ENCODE measurements at places on chromosomes 1 and 21.

GRCh38 chr1:66526036-66526435, 7.9 kb upstream of the SGIP1 start:
- no peak for DNase-seq

DNA sequence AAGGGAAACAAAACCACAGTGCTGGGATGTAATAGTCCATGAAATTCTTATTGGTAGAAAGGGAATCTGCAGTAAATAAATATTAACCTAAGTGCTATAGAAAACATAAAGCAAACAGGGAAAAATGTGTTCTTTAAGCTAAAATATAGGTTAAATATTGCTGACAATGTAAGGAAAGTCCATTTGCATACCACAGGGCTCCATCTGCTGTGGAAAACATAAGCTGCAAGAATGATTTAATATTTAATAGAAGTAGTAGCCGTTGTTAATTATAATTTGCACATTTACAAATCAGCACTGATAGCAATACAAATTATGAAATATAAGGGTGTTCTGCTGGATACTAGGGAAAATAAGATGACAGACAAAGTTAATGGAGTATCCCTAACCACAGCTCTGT, 444.9 kb upstream of the PKN2 start:
- DNase-seq, result no peak

DNA sequence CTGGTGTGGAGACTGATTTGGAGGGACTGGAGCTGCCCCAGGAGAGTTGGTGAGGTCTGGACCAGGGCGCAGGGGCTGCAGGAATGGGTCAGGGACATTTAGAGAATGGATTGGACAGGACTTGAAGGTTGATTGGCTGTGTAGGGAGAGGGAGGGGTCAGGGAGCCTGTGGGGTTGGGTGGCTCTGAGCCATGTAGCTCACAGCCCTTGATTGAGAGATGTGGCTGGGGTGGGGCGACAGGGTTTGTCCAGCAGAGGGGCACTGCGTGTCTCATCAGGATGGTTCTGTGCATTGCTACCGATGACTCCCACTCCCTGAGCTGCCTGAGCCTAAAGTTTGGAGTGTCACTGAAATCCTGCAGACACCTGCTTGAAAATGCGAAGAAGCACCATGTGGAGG, 12.1 kb downstream of the AZIN2 start:
- DNase-seq, result no peak

DNA sequence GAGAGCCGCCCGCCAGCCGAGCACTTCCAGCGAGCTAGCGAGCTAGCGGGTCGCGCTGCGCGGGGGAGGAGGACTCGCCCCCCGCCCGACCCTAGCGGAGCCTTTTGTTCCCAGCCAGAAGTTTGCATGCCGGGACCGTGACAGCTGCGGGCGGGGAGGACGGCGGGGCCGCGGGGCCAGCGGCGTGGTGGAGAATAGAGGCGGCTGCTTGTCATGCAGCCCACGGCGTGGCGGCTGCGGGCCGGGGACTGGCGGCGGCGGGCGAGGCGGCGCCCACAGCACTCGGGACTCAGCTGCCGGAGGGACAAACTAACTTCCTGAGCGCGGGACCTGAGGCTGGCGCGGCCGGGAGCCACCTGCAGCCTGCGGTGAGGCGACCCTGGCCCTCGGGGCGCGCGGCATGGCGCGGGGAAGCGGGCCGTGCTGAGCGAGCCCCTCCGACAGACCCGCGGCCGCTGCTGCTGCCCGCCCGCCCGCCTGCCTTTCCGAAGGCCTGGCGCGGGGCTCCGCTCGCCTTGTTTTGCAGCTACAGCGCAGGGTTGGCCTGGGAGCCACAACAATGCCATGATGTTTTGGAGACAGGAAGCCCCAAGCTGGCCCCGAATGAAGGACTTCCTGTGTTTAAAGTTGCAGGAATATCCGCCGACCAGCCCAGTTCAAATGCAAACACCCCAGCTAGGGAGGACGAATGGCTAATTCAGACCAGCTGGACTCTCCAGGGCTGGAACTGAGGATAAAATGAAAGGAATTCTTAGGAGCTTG, 82.2 kb upstream of the BMP8A start:
- DNase-seq, result no peak

DNA sequence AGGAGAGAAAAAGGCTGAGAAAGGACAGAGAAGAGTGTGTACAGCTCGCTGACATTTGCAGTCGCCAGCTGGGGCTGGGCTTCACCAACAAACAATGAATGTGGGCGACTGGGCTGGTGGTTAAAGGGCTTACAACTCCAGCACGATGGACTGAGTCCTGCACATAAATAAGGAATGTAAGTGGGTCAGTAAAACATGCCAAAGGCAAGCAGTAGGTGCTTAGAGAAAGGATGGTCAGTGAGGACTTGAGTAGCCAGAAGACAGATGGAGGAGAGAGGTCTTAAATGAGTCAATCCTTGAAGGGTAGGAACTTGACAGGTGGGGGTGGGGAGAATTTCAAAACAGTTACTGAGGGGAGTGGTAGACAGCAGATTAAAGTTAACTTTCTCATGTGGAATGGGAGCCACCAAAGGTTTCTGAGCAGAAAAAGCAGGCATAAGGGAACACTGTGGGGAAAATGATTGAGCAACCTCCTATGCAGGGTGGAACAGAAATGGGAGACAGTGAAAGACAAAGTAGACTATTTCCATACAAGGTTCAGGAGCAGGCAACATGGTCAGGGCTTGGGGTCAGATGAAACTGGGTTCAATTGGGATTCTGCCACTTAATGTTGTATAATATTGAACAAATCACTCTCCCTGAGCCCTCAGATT, 37.4 kb downstream of the GADD45A start:
- no peak for DNase-seq

DNA sequence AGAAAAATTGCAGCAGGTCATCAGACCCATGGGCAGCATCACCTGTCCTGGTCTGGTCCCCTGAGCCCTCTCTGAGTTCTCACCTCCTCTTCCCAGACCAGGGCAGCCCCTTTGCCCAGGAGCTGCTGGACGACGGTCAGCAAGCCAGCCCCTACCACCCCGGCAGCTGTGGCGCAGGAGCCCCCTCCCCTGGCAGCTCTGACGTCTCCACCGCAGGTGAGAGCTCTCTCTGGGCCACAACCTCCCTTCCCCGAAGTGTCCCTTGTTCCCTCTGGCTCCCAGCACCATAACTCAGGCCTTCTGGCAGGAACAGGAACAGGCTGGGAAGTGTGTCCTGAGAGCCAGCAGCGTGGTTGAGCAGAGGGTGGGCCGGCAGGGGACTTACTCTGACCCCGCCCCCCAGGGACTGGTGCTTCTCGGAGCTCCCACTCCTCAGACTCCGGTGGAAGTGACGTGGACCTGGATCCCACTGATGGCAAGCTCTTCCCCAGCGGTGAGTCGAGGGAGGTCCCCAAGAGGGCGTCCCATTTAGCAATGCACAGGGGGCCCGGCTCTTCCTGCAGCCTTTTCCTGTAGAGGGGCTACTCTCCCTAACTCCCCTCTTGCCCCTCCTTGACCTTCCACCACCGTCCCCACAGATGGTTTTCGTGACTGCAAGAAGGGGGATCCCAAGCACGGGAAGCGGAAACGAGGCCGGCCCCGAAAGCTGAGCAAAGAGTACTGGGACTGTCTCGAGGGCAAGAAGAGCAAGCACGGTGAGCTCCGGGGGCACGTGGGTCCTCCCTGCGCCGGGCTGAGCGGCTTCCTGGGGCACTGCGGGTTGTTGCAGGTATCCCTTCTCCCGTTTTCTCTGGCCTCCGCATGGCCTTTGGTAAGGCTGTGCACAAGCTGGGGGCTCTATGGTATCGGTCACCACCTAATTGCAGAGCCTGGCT, 2.4 kb downstream of the ELF3 start:
- DNase-seq, result no peak

GRCh38 chr1:196910215-196910614, 22.4 kb downstream of the CFHR4 start:
- DNase-seq, result no peak

- no peak for DNase-seq
Measured at GRCh38 chr1:26824731-26825130, 1.8 kb upstream of the ZDHHC18 start.

GRCh38 chr1:32100807-32101708, 6.8 kb upstream of the KPNA6 start:
- DNase-seq, result no peak

GRCh38 chr1:192407206-192407605, 90.4 kb downstream of the RGS21 start:
- no peak for DNase-seq

- DNase-seq, result no peak
Measured at GRCh38 chr1:5570931-5571330, 421.3 kb downstream of the NPHP4 start.

DNA sequence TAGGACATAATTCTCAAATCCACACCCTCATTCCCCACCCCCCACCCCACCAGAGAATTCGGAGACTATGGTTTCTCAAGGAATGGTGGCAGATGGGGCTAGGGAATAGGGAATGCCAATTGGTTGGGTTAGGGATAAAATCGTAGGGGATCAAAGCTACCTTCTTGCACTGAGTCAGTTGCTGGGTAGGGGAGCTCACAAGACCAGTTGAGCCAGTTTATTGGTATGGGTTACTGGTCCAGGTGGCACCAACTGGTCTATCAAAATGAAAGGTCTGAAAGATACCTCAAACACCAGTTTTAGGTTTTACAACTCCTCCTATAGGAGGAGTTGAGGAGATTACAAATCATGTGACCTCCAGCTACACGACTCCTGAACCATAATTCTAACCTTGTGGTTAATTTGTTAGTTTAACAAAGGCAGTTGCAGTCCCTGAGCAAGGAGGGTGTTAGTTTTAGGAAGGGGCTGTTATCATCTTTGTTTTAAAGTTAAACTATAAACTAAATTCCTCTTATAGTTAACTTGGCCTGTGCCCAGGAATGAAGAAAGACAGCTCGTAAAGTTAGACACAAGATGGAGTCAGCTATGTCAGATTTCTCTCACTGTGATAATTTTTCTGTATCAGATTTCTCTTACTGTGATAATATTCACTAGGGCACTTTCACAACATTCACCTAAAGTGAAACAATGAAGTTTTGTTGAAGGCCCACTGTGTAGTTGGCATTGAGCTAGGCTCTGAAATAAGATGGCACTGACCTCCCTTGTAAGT, 2.5 kb downstream of the SHISAL2A start:
- DNase-seq, result no peak

DNA sequence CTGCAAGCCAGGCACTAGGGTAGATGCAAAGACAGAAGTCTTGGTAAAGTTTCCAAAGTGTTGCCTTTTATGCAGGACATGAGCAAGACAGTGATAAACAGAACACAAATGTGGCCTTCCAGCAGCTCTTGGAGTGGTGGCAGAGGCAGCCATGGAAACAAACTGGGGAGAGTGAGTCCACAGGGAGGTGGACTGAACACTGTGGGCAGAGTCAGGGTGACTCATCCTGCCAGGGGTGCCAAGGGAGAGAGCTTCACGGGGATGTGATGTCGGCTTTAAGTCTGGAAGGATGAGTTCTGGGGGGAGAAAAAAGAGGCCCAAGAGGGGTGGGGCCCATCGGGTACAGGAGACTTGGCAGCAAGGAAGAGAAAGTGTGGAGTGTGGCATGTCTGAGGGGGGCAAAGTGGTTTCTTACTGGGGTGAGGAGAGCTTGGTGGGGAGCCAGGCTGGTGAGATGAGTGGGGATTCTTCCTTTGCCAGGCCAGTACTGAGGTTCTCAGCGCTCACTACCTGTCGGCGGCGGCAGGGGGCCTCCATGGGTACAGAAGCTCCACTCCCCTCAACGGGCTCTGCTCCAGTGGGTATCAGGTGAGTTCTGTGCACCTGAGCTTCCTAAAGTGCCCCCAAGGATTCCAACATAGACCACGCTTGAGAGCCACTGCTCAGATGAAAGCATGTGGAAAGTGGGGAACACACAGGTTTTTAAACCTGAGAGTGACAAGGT, 41.8 kb downstream of the KIAA0040 start:
- DNase-seq, result no peak

- DNase-seq, result no peak
Measured at GRCh38 chr1:163655565-163655964, 333.8 kb downstream of the NUF2 start.

- no peak for DNase-seq
Measured at GRCh38 chr1:52032785-52033131, 852 bp downstream of the KTI12 start.

GRCh38 chr21:41283211-41283818, 33.3 kb upstream of the FAM3B start:
- DNase-seq, result peak; percentile 10

GRCh38 chr1:197598935-197599334, 176.3 kb downstream of the DENND1B start:
- no peak for DNase-seq

DNA sequence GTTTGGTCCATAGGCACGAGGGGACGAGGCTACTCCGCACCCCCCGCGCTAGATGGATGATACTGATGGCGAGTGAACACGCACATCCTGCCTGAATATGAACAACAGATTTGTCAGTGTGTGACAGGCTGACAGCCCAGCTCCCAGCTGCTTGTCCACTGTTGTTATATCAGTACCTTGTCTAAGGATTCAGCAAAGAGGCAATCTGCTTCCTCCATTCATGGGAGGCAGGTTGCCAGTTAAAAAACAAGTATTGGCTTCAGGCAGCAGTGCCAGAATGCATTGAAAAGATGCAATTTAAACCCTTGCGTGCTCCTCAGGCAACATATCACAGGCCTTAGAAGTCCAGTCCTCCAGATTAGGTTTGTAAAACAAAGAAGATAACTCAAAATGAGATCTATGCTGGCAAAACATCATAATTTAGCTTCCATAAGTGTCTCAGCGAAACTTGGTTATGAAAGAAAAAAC, 223.3 kb downstream of the GPATCH2 start:
- no peak for DNase-seq

DNA sequence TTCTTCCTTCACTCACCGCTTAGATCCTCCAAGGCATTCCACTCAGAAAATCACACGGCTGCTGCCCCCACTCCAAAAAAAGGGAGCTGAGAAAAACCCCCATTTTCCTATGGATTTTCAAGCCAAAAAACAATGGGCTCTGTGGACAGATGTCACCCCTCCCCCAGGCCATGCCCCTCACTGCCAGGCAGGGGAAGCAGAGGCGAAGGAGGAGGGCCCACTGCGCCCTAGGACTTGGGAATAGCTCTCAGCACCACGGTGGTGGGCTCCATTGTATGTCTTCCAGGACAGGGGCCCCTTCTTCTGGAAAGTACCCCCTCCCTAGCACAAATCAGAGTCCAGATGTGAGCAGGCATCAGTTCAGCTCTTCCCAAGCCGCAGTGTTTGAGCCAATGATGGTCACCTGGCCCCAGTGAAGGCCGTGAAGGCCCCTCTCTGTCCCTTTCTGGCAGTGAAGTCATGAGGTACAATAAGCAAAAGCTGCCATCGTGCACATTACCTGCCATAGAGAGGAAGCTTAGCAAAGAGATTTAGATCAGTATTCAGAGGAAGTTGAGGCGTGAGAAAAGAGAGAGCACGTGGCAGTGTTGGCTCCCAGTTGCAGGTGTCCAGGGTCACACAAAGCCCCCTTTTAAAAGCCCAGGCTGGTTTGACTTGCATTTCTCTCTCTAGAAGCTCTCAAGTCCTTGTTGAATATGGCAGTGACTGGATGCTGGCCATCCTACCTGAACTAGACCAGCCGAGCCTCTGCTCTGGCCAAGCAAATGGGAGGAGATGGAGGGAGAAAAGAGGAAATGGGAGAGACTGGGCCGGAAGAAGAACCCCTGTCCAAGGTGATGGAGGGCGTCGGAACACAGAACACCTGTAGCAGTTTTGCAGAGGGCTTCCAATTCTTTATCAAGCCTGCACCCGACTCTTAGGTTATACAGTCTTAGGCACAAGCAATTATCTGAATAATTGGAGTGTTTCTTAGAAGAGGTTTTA, 149.0 kb downstream of the TOMM20 start:
- no peak for DNase-seq

Data from T-helper 22 cell (primary cell).